ENCODE measurements at places on chromosomes 16 and 17.

DNA sequence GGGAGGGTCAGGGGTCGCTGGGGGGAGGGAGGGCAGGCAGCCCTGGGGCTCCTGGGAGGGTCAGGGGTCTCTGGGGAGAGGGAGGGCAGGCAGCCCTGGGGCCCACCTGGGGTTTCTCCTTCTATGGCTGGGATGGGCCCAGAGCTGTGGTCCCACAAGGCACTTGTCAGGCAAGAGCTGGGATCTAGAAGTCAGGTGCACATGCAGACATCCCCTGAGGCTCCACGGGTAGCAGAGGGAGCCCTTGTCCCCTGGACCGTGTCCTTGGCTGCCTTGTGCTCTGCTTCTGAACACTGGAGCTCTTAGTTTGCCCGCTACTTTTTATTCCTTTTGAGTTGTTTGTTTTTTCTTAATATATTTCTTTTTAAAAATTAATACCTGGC lies 1.8 kb downstream of the TUBB3 start:
- DNase-seq: no peak

DNA sequence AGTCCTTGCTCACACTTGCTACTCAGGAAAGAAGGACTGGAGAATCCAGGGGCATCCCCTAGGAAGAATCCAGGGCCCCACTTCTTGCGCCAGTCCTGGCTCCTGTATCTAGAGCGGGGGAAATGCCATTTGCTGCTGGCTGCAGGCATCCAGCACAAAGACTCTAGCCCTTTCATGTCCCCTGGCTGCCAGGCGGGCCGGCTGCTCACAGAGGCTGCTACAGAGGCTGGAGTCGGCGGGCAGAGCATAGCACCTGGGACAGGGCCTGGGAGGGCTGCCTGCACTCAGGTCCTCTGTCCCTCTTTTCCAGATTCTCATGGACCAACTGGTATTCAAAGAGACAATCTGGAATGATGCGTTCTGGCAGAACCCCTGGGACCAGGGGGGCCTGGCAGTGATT lies 13.8 kb downstream of the SMIM5 start:
- DNase-seq: no peak

GRCh38 chr17:77951123-77951522 lies 7.4 kb upstream of the TNRC6C start:
- no peak for DNase-seq

DNA sequence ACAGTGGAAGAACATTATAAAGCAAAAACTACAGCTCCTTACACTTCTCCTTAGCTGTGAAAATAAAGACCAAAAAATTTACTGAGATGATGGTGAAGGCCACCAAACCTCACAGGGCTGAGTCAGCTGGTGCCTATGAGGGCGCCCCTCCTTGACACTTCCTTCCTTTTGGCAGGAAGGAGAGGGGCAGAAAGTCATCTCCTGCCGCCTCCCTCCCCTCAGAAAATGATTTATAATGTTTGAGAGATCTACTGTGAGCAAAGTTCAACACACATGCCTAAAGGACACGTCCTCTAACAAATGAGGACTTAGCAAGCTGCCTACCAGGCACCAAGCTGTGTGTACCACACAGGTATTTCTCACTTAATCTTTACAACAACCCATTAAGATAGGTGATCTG lies 245.7 kb downstream of the PRKCA start:
- DNase-seq: no peak

GRCh38 chr17:79046916-79047280 lies 22.9 kb downstream of the C1QTNF1 start:
- no peak for DNase-seq

- no peak for DNase-seq
Observed at GRCh38 chr17:61786088-61786487, 77.2 kb downstream of the BRIP1 start.

DNA sequence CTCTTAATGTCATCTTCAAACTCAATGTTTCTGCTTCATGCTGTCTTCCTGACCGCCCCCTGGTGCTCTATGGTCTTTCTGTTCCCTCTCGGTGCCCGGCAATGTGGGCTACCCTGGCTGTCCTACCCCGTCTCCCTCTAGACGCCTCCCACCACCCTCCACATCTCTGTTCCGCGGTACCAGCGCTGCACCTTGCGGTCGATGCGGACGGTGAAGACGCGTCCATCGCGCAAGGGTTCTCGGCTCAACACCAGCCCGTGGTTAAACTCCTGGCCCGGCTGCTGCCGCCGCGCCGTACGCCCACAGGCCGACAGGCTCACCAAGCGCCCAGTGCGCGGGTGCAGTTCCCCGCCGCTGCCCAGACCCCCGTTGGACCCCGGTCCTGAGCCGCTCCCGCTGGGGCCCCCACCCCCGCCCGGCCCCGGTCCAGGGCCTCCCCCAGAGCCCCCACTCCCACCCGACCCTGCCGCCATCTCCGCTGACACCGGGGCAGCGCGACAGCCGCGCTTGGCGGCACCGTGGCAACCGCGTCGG lies at the start of gene NEURL4:
Gene NEURL4 (minus strand): TSS at position 496 of the 534 bp plus-strand sequence. CDS start 23 bp downstream, at position 473.
- peak; percentile 19 for DNase-seq

- DNase-seq: no peak
Observed at GRCh38 chr17:2435181-2435741, 34.4 kb upstream of the MNT start.

DNA sequence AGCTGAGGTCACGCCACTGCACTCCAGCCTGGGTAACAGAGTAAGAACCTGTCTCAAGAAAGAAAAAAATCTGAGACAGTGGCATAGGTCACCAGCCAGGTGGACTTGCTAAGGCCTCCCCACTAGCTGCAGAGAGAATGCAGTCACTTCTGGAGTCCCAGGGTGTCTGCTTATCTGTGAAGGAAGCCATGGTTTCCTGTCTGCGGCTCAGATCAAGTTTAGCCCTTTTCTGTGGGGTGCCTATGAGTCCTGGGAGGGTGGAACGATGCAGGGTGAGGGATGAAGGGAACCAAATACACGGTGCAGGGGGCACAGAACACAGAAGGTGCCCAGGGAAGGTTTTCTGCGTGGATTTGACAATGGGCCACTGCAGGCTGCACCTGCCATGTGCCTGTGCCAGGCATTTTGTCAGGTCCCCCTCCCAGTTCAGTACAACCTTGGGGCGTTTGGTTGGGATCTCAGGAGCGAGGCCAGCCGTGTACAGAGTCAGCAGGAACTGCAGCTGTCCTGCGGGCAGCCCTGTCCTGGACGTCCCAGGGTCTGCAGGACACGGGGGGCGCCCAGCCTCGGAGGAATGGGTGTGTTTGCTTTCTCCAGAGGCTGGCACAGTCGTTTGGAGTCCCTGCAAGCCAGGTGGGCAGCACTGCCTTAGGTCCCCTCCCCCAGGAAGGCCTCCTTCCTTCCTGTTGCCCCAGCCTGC lies 41.8 kb downstream of the RAB11FIP4 start:
- DNase-seq: no peak

- DNase-seq: no peak
Observed at GRCh38 chr17:725746-726145, 6.7 kb upstream of the TLCD3A start.

DNA sequence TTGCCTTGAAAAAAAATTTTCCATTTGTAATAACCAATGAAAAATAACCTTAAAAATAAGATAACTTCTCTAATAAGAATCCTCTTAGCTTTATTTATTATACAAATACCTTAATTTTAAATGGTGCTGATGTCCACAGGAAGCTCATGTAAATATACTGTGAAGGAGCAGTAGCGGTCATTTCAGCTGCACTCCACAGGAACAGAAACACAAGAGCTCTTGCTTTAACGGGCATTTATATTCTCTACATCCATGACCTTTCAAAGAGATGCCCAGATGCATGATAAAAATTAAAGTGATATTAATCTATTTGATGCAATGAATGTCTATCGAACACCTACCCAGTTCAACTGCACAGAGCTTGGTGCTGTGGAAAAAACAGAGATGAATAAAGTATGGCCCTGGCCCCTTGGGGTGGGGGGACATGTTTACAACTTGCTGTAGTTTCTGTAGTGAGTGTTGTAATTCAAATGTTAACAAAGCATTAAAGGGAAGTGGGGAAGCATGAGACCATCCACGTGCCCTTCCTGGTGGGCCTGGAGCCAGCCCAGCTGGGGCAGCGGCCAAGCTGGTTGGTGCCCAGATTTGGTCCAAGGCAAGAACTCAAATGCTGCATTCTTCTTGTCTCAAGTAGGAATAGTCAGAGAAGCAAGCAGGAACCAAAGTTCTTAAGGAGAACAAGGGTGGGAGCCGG lies 47.9 kb downstream of the IQCK start:
- DNase-seq: peak; percentile 57

DNA sequence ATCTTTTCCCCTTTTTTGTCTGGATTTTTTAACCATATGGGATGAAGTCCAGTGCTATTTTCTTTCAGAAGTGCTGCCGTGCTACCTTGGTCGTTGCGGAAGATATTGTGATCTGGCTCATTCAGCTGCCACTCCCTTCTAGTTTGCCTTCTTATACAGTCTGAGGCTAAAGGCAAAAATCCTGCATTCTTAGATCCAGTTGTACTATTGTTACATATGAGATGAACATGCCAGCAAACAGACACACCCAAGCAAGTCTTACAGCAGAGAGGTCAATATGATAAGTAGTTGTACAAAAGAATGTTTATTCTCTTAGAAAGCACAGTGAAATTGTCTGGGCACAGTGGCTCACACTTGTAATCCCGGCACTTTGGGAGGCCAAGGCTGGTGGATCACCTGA lies 108.0 kb upstream of the COX10 start:
- DNase-seq: no peak

Data from suppressor macrophage treated with lipopolysaccharide for 4 hours (primary cell).